ENCODE measurements at places on chromosomes 11 and 22.

GRCh38 chr11:3222003-3222855 is 3.6 kb upstream of the MRGPRG start:
- no peak for DNase-seq

GRCh38 chr11:16806791-16807190 is 68.3 kb downstream of the C11orf58 start:
- peak; percentile 60 for DNase-seq

GRCh38 chr22:38944653-38945052 is 12.8 kb upstream of the APOBEC3A start:
- no peak for DNase-seq

DNA sequence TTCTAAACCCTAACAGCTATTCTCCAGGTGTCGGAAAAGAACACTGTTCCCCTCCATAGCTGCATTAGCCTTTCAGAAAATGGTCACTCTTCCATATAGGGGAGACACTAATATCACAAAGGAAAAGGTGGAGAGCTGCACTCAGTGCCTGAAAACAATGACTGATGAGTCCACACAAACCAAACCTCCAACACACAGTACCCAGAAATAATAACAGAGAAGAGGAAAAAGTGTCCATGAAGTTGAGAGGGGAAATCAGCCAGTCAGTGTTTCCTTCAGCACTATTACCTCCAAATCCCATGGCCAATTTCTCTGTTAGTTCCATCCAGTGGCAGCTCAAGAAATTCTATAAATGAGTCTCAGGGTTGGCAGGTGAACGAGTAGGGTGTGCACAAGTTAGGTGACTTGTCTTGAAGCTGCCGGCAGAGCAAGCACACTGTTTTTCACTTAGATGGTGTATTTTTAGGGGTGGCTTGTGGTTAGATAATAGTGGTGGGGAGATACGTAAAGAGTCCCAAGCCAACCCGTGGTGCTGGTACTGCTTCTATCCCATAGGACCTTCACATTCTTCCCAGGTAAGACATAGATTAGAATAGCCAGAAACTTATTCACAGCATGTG is 84.5 kb upstream of the CHRM4 start:
- no peak for DNase-seq

- DNase-seq: no peak
Measured at GRCh38 chr11:47495011-47495855, 46.3 kb upstream of the RAPSN start.

DNA sequence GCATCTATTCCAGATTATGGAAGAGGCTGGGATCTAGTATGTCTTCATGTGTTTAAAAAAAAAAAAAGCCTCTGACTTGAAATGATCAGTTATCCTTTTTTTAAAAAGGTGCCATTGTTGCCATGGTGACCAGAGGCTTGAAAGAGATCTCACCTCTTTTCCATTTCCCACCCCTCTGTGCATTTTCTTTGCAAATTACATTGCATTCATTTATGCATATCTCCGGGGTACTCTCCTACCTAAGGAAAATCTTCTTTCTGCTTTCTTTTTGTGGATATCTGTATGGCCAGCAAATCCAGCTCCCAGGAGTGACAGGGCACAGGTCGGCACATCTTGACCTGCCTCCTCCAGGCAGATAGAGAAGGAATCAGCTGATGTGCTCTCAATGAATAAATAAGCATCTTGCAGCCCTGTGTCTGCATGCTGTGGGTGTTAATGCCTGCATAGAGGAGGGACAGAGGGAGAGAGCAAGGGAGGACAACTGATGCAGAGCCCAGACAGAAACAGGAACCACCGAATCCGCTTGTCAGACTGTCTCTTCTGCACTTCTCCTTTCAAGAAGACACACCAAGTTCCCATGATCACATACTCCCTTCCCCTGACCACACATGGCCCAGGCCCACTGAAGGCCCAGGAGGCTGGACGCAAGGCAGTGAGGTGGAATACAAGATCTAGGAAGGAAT is 50.9 kb downstream of the CWC15 start:
- DNase-seq: peak; percentile 66

DNA sequence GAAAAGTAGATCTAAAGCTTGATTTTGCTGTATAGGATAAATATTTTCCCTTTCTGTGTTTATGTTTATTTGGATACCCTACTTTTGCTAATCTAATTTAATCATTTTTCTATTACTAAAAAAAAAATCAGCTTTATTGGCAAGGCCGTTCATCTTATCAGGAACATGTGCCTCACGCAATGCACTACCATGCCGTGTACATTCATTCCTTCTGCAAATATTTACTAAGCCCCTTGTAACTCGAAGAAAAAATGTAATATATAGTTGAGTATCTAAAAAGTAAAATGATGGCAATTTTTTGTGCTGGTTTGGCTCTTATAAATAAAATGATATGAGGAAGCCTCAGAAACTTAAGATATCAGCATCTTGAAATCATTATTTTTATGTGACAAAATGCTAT is 8.9 kb downstream of the UVRAG start:
- DNase-seq: peak; percentile 11

GRCh38 chr11:114713756-114714155 is 35.4 kb downstream of the NXPE2 start:
- DNase-seq: no peak

- DNase-seq: no peak
Measured at GRCh38 chr11:35986947-35987346, 43.1 kb downstream of the LDLRAD3 start.
